ENCODE measurements at places on chromosomes 5 and 9. TPM values are rescaled to one million over a fixed set of nuclear protein-coding genes. Genes with fewer than 3 reads are reported as not detected.

The LCN12 gene
- total RNA-seq: not detected

GRCh38 chr9:90301277-90301653, 341.4 kb downstream of the DIRAS2 start:
- DNase-seq: peak; percentile 96

The IL13 gene
- not detected for total RNA-seq

- DNase-seq: peak; percentile 15
Observed at GRCh38 chr5:43007246-43007910, 32.7 kb downstream of the ANXA2R start.

All from HT1080 (cell line).